ENCODE measurements at places on chromosomes 6 and 20. TPM values are rescaled to one million over a fixed set of nuclear protein-coding genes. Genes with fewer than 3 reads are reported as not detected.

DNA sequence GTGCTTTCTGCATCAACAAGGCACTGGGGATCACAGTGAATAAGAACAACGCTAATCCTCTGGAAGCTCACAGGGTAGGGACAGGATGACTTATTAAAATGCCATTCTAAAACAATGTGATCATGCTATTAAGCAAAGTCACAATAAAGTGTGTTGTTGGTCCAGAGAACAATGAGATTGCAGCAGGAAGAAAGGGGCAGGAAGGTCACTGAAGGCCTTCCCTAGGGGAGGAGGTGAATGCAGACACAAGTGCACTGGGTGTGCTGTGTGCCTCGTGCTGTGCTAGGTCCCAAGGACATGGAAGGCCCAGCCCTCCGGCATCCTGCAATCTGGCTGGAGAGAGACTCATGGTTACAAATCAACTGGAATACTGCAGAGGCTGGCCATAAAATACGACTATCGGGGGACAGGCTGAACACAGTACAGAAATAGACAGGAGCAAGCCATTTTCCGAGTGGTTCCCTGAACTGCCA, 55.7 kb downstream of the LYRM4 start:
- no peaks in the 10 kb centered on the region for H3K36me3 ChIP-seq
- H3K27ac ChIP-seq = peak overlapping the region; percentile 66
- H3K27me3 ChIP-seq = no peaks in the 10 kb centered on the region
- peaks cover 40% of the 10 kb centered on the region for H3K4me1 ChIP-seq
- DNase-seq = no peak

DNA sequence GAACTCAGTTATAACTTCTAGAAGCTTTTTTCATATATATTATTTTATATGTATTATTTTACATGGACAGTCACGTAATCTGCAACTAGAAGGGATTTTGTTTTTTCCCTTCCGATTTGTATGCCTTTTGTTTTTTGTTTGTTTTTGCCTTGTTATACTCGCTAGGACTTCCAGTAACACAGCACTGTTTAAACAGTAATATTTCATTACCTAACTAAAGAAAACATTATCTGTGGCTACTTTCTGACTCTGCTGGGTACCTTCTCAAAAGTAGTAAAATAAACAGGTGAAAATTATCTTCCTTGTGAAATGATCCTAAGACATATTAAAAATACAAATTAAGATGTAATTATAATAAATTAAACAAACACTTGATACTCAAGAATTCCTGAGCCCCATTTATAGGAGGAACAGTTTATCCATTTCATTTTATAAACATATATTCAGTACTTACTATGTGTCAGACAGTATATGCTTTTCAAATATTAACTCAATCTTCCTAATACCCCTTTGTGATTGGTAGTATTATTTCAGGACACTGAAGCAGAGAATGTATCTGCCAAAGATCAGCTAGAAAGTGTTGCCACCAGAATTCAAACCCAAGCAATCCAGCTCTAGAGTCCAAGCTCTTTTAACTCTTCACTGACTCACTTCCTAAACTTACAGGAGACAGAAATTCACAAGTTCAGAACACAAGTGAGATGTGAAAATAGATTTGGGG, 65.3 kb downstream of the MAP3K5 start:
- H3K36me3 ChIP-seq = no peaks in the 10 kb centered on the region
- peaks cover 10% of the 10 kb centered on the region for H3K4me1 ChIP-seq
- no peak overlapping the region for H3K4me3 ChIP-seq
- no peak overlapping the region for H3K27ac ChIP-seq
- no peaks in the 10 kb centered on the region for H3K27me3 ChIP-seq
- DNase-seq = no peak

DNA sequence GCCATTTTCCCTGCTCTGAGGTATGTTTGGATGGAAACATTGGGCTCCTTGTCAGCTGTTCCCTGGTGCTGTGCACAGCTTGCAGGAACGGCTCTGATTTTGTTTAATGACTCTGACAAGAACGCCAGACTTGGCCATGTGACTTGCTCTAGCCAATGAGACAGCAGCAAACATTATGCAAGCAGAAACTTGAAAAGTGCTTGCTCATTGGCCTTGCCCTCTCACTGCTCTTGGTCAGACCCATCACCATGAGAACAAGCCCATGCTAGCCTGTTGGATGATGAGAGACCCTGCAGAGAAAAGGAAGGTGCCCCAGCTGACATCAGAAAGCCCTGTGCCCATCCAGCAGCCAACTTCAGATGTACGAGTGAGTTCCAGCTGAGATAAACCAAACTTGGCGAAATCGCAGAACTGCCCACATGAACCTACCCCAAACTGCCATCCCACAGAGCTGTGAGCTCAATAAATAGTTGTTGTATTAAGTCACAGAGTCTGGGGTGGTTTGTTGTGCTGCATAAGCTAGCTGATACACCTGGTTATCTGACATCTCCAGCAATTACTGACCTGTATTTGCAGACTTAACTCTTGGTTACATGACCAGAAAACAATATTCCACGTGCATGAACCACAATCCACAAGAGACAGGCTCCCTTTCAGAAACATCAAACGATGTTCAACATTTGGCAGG, 96.9 kb downstream of the JPH2 start:
- H3K4me1 ChIP-seq = no peaks in the 10 kb centered on the region
- DNase-seq = no peak
- H3K27me3 ChIP-seq = no peaks in the 10 kb centered on the region
- no peak overlapping the region for H3K4me3 ChIP-seq
- H3K27ac ChIP-seq = no peak overlapping the region

DNA sequence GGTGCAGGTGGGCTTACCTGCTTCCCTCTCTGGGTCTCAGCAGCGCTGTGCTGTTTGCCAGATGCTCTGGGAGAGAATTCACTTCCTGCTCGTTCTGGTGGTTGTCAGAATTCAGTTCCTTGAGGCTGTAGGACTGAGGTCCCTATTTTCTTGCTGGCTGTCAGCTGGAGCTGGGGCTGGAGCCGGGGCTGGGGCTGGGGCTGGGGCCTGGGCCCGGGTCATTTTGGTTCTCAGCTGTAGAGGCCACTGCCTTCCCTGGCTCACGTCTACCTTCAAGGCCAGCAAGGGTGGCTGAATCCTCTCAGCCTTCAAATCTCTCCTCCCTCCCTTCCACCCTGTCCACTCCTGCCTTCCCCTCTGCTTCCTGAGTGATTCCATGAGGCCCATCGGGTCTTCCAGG, 16.8 kb upstream of the PHACTR3 start:
- no peak for DNase-seq
- H3K4me3 ChIP-seq = no peak overlapping the region
- H3K27ac ChIP-seq = no peak overlapping the region
- no peaks in the 10 kb centered on the region for H3K36me3 ChIP-seq
- no peaks in the 10 kb centered on the region for H3K27me3 ChIP-seq

GRCh38 chr6:107547451-107547840, 57.5 kb downstream of the SOBP start:
- no peaks in the 10 kb centered on the region for H3K4me1 ChIP-seq
- H3K4me3 ChIP-seq = no peak overlapping the region
- H3K27ac ChIP-seq = no peak overlapping the region

The TRDN gene
- total RNA-seq = not detected

The PRR18 gene
- not detected for total RNA-seq

Data from thoracic aorta (tissue), 2 donors.